Activated naive CD4-positive, alpha-beta T cell treated with anti-CD3 and anti-CD28 coated beads for 36 hours (primary cell): ENCODE measurements at places on chromosomes 7 and 10.

- DNase-seq = no peak
Observed at GRCh38 chr7:43674559-43675436, 54.5 kb downstream of the COA1 start.

- no peak for DNase-seq
Observed at GRCh38 chr10:97774811-97775294, 3.1 kb upstream of the SFRP5 start.

GRCh38 chr10:80691441-80691840 is 153.7 kb downstream of the SH2D4B start:
- no peak for DNase-seq

- peak; percentile 84 for DNase-seq
Observed at GRCh38 chr7:2709553-2710285, 21.7 kb downstream of the AMZ1 start.

DNA sequence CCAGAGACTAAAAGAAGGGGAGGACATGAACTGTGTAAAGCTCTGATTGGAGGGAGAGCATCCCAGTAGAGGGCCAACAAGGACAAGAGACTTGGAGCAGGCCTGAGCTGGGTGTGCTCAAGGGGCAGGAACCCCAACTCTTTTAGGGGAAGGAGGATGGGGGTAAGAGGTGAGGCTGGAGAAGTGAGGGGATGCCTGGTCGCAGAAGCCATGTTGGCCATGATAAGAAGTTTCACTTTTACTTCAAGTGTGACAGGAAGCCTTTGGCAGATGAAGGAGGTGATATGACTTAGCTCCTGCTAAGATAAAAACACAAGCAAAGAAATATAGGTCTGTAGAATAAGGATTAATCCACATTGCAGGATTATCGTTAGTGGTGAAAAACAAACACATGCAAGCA is 208.3 kb downstream of the JAZF1 start:
- DNase-seq = peak; percentile 21

- DNase-seq = no peak
Observed at GRCh38 chr7:31490796-31491314, 23.0 kb upstream of the ITPRID1 start.

DNA sequence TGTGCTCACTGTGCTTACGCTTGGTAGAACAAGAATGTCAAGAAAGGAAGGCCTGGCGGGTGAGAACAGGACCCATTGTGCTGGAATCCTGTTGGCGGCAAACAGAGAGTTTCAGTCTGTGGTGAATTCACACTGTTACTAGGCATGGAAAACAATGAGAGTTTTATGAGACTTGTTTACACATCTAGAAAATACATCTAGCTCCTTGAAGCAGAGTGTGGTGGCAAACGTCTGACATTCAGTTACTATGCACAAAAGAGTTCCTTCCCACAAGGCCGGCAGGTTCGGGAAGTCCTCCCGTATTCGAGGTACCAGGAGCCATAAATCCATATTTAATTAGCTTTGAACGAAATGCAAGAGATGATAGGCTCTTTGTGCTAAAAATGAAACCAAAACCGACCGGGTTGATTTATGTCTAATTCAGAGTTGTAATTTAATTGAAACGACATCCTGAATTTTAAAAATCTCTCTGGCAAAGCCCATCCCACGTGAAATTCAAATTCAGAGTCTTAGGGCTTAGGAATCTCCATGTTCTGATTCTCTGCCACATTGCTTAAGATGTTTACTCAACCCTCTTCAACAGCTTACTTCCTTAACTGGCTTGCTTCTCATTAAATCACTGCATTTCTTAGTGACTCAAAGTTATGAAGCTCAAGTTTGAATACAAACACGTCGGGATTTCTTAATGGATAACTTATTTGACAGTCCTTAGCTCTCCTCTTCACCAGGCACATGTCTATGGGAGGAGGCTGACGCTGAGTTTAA is 299.9 kb upstream of the PITRM1 start:
- no peak for DNase-seq

- no peak for DNase-seq
Observed at GRCh38 chr7:64509583-64509982, 53.3 kb downstream of the ZNF680 start.

GRCh38 chr10:120979435-120980278 is 128.5 kb downstream of the WDR11 start:
- peak; percentile 30 for DNase-seq

DNA sequence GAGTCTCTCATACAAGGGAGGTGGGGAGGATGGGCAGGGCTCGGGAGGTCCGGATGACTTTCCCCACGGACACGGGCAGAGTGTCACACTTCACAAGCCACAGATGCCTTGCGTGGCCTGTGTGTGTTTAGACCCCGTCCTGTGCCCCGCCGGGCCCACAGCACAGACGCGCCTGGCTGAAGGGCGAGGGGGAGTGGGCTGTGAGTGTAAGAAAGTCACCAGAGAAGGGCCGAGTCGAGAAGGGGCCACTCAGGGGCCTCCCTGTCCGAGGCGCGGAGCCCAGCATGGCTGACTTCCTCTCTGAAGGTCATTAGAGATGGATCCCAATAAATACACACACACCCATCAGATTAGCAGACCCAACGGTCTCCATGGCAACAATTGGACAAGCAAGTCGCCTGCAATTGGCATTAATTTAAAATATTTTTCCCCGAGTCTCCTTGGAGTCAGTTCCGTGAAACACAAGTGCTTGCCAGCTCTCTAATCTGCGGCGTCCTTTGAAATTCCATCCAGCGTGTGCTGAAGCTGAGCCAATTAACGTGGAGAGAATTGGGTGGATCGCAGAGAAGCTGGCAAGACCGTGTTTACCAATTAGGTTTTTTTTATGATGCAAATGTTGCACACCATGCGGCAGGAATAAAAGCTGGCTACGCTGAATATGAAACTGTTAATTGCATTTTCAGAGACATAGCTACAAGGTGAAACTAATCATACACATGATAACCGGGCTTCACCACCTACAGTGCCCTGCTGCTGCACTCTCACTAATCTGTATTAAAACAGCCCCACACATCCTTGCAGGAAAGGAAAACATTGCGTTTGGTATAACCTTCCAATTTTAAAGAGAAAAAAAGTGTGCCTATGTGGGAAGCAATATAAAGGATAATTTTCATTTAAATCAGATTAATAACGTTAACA is 571.2 kb downstream of the PTPRN2 start:
- DNase-seq = no peak

DNA sequence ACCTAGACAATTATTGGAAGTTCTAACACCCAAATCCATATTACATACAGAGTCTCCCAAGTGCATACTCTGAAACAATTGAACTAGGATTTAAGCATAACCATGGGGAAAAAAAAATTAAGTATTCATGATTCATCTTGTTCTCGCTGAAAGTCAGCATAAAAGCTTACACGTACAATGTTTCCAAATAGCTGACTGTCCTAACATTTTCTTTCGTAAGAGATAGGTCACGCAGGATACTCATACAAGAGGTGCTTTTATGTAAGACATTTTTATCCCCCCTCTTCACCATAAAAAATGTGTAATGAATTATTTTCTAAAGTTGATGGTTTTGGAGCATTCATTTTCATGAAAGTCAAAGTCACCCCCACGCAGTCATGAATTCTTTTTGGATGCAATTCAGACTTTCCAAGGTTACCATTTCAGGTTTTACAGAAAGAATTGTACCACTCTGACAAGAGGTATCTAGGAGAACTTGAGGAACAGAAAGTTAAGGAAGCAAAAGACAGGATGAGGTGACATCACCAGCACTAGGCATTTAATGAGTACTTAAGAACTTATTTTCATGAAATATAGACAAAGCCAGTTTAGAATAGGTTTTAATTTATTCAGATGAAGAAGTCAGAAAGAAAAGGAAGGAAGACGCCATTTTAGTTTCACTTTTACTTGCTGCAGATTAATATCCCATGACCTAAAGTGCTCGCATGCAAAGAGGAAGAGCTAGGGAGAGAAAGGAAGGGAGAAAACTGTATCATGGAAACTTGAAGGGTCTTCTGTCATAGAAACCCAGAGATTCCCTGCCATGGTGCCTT is 55.8 kb downstream of the TMEM26 start:
- no peak for DNase-seq

- DNase-seq = no peak
Observed at GRCh38 chr7:124723012-124723411, 42.6 kb downstream of the GPR37 start.

- peak; percentile 6 for DNase-seq
Observed at GRCh38 chr10:98790817-98791216, 344.1 kb upstream of the HPS1 start.

GRCh38 chr10:76902949-76903348 is 734.7 kb downstream of the KCNMA1 start:
- peak; percentile 22 for DNase-seq

GRCh38 chr10:5159126-5159525 is 25.8 kb downstream of the AKR1C8 start:
- no peak for DNase-seq

DNA sequence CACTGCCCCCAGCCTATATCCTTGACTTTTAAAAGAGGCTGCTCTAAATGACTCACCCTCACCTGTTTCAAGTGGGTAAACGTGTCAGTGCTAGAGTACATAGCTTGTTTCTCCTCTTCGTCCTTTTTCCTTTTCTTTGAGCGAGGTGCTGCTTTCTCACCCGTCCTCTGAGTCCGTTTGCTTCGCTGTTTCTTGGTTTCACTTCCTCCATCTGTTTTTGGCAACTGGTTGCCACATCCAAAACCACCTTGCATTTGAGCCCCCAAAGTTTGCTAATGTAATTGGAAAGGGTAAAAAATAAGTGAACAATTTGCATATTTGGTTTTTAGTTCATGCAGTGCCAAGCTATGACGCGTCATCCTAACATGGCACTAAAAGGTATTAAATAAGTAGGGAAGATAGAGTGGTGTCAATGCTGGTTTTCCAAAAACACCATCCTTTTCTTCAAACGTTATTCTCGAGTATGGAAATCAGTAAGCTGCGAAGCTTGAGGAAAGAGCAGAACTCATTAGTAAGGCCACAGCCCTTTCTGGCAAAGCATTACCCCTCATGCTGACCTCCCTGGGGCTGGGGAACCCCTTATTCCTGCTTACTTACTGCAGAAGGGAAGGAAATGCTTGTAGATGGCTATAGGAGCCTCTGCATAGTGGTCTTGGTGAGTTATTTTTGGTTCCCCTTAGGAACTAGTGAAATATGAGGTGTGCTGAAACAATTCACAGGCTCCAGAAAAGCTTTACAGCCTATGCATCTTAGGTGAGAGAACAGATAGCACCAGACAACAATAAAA is 133.5 kb downstream of the GALNT11 start:
- DNase-seq = peak; percentile 24

DNA sequence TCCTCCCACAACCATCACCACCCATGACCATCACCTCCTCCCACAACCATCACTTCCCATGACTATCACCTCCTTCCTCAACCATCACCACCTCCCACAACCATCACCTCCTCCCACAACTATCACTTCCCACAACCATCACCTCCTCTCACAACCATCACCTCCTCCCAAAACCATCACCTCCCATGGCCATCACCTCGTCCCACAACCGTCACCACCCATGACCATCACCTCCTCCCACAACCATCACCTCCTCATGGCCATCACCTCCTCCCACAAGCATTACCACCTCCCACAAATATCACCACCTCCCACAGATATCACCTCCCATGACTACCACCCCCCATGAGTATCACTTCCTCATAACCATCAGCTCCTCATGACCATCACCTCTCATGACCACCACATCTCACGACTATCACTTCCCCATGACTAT is 52.2 kb downstream of the PDGFA start:
- DNase-seq = no peak

DNA sequence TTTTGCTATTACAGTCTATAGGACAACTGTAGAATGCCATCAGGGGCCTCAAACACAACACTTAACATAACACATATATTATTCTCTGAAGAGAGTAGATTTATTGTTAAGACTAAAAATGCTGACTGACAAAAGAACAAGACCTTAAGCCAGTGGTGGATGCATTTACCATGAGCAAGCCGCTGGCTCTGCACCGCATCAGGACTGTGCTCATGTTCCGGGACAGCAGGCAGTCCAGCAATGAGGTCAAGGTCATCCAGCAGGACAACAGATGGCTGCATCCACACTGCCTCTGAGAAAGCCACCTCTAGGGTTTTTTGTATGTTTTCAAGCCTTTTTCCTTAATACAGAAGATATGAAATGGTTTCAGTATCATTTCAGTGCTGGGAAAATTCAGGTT is 23.8 kb downstream of the PEX1 start:
- no peak for DNase-seq

DNA sequence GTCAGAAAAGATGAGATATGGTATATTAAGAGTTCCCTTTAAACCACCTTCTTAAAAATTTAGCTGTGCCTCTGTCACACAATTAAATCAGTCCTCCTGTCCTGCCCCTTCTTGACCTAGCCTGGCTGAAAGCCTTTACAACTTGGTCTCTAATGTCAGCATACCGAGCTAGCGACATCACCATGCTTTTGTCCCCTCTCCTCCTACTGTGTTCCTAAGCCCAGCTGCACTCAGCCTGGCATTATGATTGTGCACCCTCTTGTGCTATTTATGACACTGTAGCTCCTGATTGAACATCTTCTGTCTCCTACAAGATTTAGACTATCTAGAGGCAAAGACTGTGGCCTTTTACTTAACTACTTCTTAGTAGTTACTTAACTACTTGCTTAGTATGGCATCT is 29.2 kb downstream of the TDRD1 start:
- no peak for DNase-seq

DNA sequence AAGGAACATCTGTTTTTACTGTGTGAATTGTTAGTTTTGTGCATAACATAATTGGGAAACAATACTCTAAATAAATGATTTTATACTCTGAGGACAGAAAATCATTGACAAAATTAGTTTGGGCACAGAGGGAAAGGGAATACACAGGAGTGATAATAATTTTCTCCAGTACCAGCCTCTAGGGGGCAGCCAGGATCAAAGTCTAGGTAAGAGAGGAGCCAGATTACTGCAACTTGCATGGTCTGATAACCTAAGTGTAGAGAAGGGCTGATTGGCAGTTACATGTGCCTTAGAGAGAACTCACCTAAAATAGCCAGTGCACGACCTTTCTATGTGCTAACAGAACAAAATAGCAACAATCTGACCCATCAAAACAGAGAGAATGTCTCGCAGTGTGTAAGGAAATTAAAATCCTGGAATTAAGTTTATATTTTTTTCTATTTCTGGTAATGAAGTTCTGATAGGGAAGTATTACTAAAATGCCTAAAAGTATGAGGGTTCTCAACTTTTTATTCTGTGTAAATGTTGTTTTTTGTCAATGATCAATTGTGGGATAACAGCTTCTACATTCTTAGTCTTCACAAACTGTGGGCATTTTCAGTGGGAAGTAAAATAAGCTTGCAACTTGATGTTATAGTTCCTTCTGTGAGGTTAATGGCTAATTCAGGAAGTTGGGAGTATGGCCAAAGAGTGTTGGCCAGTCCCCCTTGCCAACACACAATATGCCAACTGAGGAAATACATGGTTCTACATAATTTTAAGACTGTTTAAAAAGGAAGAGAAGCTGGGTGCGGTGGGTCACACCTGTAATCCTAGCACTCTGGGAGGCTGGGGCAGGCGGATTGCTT is 66.4 kb downstream of the EXOC6 start:
- DNase-seq = peak; percentile 68
